ENCODE measurements at places on chromosomes 6 and 20.

DNA sequence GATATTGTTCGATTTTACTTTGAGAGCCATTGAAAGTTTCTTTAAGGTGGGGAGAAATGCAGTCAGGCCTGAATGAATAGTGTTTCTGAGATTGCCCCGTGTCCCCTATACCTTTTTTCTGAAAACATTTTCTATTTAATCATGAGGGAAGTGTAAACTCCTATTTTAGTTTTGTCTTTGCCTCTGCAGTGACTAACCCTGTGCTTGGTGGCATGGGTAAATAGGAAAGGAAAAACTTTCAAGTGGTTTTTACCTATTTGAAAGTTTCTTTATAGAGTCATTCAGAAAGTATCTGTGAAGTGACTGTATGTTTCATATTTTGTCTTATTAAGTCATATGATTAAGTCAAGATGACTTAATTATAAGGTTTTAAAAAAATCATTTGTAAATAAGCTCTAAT lies 14.5 kb downstream of the SNRNP48 start:
- peaks cover 68% of the 10 kb centered on the region for H3K36me3 ChIP-seq
- peak overlapping the region; percentile 24 for H3K27ac ChIP-seq
- no peaks in the 10 kb centered on the region for H3K27me3 ChIP-seq
- no peak overlapping the region for H3K4me3 ChIP-seq

GRCh38 chr6:167578371-167578901 lies 248.3 kb upstream of the AFDN start:
- no peak overlapping the region for H3K27ac ChIP-seq
- no peak for DNase-seq
- H3K36me3 ChIP-seq = no peaks in the 10 kb centered on the region
- H3K27me3 ChIP-seq = peaks cover 44% of the 10 kb centered on the region
- H3K4me1 ChIP-seq = no peaks in the 10 kb centered on the region

DNA sequence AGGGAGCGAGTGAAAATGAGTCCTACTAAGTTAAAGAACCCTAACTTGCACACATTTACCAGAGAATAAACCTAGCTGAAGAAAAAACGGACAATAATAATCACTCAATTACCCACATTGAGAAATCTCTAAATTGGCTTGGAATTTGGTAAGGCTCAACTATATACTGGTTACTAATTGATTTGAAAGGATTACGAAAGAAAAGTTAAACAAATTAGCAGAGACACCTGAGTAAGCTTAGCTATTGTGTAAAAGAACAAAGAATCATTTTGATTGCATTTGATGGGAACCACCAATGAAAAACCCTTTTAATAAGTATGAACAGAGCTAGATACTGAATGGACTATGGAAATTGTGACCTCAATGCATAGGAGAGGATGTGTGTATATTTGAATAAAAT lies 118.6 kb upstream of the ADGRF1 start:
- H3K36me3 ChIP-seq = no peaks in the 10 kb centered on the region
- no peak overlapping the region for H3K27ac ChIP-seq
- H3K4me1 ChIP-seq = no peaks in the 10 kb centered on the region
- H3K27me3 ChIP-seq = no peaks in the 10 kb centered on the region

- DNase-seq = no peak
- H3K27me3 ChIP-seq = peaks cover 32% of the 10 kb centered on the region
- H3K36me3 ChIP-seq = no peaks in the 10 kb centered on the region
- H3K4me3 ChIP-seq = no peak overlapping the region
- H3K27ac ChIP-seq = no peak overlapping the region
Observed at GRCh38 chr6:43301081-43301870, 3.2 kb downstream of the SLC22A7 start.

DNA sequence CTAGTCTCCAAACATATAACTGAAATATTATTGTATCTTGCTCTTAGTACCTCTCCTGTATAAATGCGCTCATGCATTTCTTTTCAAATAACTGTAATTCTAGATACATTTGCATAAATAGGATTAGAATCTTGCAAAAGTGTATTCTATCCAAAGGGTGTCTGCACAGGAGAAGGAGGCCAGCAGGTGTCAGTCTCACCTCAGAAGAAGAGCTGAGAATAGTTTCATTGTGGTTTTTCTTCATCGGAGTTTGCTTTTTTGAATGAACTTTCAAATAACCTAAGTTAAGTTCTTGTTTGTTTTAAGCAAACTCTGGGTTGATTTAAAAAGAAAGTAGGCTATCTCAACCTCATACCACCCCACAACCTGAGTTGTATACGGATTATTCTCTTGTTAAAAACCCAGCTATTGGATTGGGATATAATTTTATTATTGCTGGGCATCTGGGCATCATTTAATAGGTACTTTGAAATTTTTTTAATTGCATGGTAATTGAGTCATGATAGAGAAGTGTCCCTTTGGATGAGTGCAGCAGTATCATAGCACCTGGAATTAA lies 125.0 kb upstream of the MLIP start:
- no peak overlapping the region for H3K27ac ChIP-seq
- no peak overlapping the region for H3K4me3 ChIP-seq
- H3K36me3 ChIP-seq = no peaks in the 10 kb centered on the region
- H3K4me1 ChIP-seq = no peaks in the 10 kb centered on the region
- H3K27me3 ChIP-seq = peaks cover 3% of the 10 kb centered on the region

- DNase-seq = no peak
- no peak overlapping the region for H3K27ac ChIP-seq
- H3K4me3 ChIP-seq = no peak overlapping the region
- H3K4me1 ChIP-seq = no peaks in the 10 kb centered on the region
Observed at GRCh38 chr6:147973806-147974205, 368.8 kb upstream of the SASH1 start.

- H3K27ac ChIP-seq = no peak overlapping the region
- H3K36me3 ChIP-seq = no peaks in the 10 kb centered on the region
- H3K4me3 ChIP-seq = no peak overlapping the region
- no peak for DNase-seq
- no peaks in the 10 kb centered on the region for H3K27me3 ChIP-seq
- no peaks in the 10 kb centered on the region for H3K4me1 ChIP-seq
Observed at GRCh38 chr6:159807150-159807858, 7.2 kb downstream of the PNLDC1 start.

GRCh38 chr6:133895573-133896343 lies 6.8 kb downstream of the TCF21 start:
- no peak overlapping the region for H3K4me3 ChIP-seq
- peaks cover 4% of the 10 kb centered on the region for H3K36me3 ChIP-seq
- no peak for DNase-seq
- no peak overlapping the region for H3K27ac ChIP-seq
- peaks cover 30% of the 10 kb centered on the region for H3K4me1 ChIP-seq

GRCh38 chr6:110517601-110518281 lies 41.3 kb upstream of the SLC22A16 start:
- H3K4me3 ChIP-seq = no peak overlapping the region
- no peaks in the 10 kb centered on the region for H3K36me3 ChIP-seq
- peaks cover 21% of the 10 kb centered on the region for H3K27me3 ChIP-seq

- peaks cover 58% of the 10 kb centered on the region for H3K27me3 ChIP-seq
- no peak overlapping the region for H3K27ac ChIP-seq
- peak overlapping the region; percentile 68 for H3K4me3 ChIP-seq
- no peaks in the 10 kb centered on the region for H3K36me3 ChIP-seq
Observed at GRCh38 chr20:63178889-63179686, 36.8 kb downstream of the YTHDF1 start.

- H3K27ac ChIP-seq = peak within 1 kb of the TSS; percentile 71
- H3K4me1 ChIP-seq = peaks cover 49% of the 10 kb centered on the region
- H3K27me3 ChIP-seq = no peaks in the 10 kb centered on the region
- peaks cover 11% of the 10 kb centered on the region for H3K36me3 ChIP-seq
Observed at GRCh38 chr6:46170357-46171289, at the start of gene ENPP5. TSS of gene ENPP5 (minus strand) at chr6:46170980. CDS start at chr6:46168262, 2,718 bp downstream.

GRCh38 chr6:169539176-169539897 lies 162.5 kb downstream of the WDR27 start:
- no peaks in the 10 kb centered on the region for H3K27me3 ChIP-seq
- H3K27ac ChIP-seq = peak overlapping the region; percentile 26
- no peak overlapping the region for H3K4me3 ChIP-seq
- DNase-seq = no peak

- no peak overlapping the region for H3K4me3 ChIP-seq
- DNase-seq = no peak
- no peaks in the 10 kb centered on the region for H3K27me3 ChIP-seq
- no peaks in the 10 kb centered on the region for H3K4me1 ChIP-seq
- no peaks in the 10 kb centered on the region for H3K36me3 ChIP-seq
- no peak overlapping the region for H3K27ac ChIP-seq
Observed at GRCh38 chr6:21749754-21750153, 156.2 kb downstream of the SOX4 start.

GRCh38 chr20:24586523-24586840 lies 117.1 kb downstream of the SYNDIG1 start:
- H3K4me3 ChIP-seq = no peak overlapping the region
- H3K36me3 ChIP-seq = no peaks in the 10 kb centered on the region
- H3K4me1 ChIP-seq = no peaks in the 10 kb centered on the region
- no peak for DNase-seq
- peaks cover 43% of the 10 kb centered on the region for H3K27me3 ChIP-seq

- no peak overlapping the region for H3K27ac ChIP-seq
- peaks cover 2% of the 10 kb centered on the region for H3K36me3 ChIP-seq
- peaks cover 65% of the 10 kb centered on the region for H3K27me3 ChIP-seq
- H3K4me1 ChIP-seq = peaks cover 2% of the 10 kb centered on the region
- no peak overlapping the region for H3K4me3 ChIP-seq
Observed at GRCh38 chr6:104958178-104959025, 1.5 kb downstream of the LIN28B start.

DNA sequence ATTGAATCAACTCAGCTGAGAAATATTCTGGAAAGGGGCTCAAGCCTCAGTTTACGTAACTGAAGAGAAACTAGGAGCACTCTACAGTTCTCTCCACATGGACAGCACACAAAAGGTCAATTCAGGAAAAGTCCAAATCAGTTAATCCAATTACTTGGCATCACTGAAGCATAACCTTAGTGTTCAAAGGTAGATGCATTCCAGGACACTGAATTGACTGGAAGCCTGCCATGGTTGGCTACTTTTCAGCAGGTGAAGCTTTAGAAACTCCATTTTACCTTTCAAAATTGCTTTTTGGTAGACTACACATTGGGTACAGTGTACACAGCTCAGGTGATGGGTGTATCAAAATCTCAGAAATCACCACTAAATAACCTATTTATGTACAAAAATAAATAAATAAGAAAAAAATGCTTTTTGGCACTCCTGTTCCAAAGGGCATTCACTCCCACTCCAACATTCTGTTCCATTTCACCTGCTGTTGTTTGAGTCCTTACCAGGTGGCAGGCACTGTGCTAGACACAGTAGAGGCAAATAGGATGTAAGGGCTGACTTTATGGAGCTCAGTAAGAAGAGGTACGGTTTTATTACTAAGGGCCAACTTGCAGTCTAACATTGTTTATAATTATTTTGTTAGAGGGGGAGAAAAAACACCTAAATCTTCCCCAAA lies 153.4 kb downstream of the FAXC start:
- H3K36me3 ChIP-seq = no peaks in the 10 kb centered on the region
- H3K4me3 ChIP-seq = no peak overlapping the region
- H3K4me1 ChIP-seq = no peaks in the 10 kb centered on the region
- no peak overlapping the region for H3K27ac ChIP-seq
- no peak for DNase-seq

- peak overlapping the region; percentile 99 for H3K27ac ChIP-seq
- no peak for DNase-seq
- H3K4me3 ChIP-seq = peak overlapping the region; percentile 92
- peaks cover 80% of the 10 kb centered on the region for H3K4me1 ChIP-seq
- no peaks in the 10 kb centered on the region for H3K27me3 ChIP-seq
- H3K36me3 ChIP-seq = peaks cover 77% of the 10 kb centered on the region
Observed at GRCh38 chr6:29726001-29726400, 2.8 kb downstream of the HLA-F start.

DNA sequence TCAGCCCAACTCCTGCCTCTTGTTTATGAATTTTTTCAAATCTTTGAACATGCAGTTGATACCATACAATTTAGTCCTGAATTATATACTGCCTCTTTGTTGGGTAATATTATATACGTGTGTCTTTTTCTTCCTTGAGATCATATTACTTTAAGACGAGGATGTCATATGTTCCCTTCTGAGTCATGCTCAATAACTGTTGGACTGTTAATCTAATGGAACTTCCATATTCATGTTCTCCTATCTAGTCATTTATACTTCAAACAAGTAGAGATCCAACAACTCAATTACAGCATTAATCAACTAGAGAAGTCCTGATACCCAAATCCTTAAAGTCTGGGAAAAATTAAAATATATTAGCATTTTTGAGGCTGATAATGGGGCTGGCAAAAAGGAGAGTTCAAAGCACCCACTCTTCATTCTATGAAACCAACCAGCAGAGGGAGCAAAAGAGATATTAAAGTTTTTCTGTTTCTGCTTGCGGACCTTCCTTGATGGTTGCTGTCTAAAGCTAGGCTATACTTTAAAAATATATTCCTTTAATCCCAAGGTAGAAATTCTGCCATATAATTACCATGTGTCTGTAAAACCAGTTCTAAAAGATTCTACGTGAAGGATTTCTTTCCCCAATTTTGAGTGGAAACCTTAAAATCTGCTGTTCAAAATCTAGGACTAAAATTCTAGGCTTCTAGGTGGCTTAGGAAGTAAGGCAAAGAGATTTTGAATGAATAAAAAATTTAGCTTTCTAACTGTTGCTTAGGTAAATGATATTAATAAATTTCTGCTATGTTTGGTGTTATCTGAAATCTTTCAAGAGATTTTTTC lies 498.9 kb downstream of the BCKDHB start:
- no peak overlapping the region for H3K4me3 ChIP-seq
- H3K36me3 ChIP-seq = no peaks in the 10 kb centered on the region
- peaks cover 13% of the 10 kb centered on the region for H3K27me3 ChIP-seq
- DNase-seq = no peak

GRCh38 chr6:29710281-29710941 lies 12.8 kb upstream of the HLA-F start:
- peaks cover 66% of the 10 kb centered on the region for H3K4me1 ChIP-seq
- H3K4me3 ChIP-seq = peak overlapping the region; percentile 69
- H3K27ac ChIP-seq = peak overlapping the region; percentile 82
- peaks cover 1% of the 10 kb centered on the region for H3K36me3 ChIP-seq
- no peaks in the 10 kb centered on the region for H3K27me3 ChIP-seq

GRCh38 chr6:137291441-137291840 lies 72.3 kb upstream of the IFNGR1 start:
- no peak overlapping the region for H3K4me3 ChIP-seq
- H3K27me3 ChIP-seq = no peaks in the 10 kb centered on the region
- no peak for DNase-seq
- H3K4me1 ChIP-seq = peaks cover 10% of the 10 kb centered on the region

GRCh38 chr20:34575271-34575670 lies 16.8 kb downstream of the MAP1LC3A start:
- H3K27ac ChIP-seq = no peak overlapping the region
- H3K4me1 ChIP-seq = peaks cover 20% of the 10 kb centered on the region
- no peak for DNase-seq
- peaks cover 8% of the 10 kb centered on the region for H3K36me3 ChIP-seq

GRCh38 chr20:1844325-1845162 lies 50.7 kb upstream of the SIRPA start:
- peaks cover 54% of the 10 kb centered on the region for H3K27me3 ChIP-seq
- no peak overlapping the region for H3K4me3 ChIP-seq
